ENCODE measurements at places on chromosomes 1 and 21. TPM values are rescaled to one million over a fixed set of nuclear protein-coding genes. Genes with fewer than 3 reads are reported as not detected.

The TEX38 gene
- total RNA-seq, result not detected

The TNFSF4 gene
- total RNA-seq, result not detected

The CASQ1 gene
- total RNA-seq, result not detected

The SLC26A9 gene
- 0.14 TPM for total RNA-seq

The AMY1B gene
- not detected for total RNA-seq

The B3GALT2 gene
- not detected for total RNA-seq

The SPATA17 gene
- 2.1 TPM for total RNA-seq

The SLC45A1 gene
- total RNA-seq, result 10.3 TPM

The POMGNT1 gene
- 48.6 TPM for total RNA-seq

The RGS8 gene
- not detected for total RNA-seq

The FPGT gene
- 6.7 TPM for total RNA-seq

The C1QA gene
- total RNA-seq, result not detected

The SLAMF1 gene
- total RNA-seq, result not detected

The SMIM1 gene
- 1.3 TPM for total RNA-seq

The GREM2 gene
- total RNA-seq, result 0.14 TPM

The TMEM69 gene
- 16.2 TPM for total RNA-seq

The SHISAL2A gene
- 0.28 TPM for total RNA-seq

The ST3GAL3 gene
- total RNA-seq, result 3.2 TPM

The REG4 gene
- not detected for total RNA-seq

The SMG5 gene
- 46.0 TPM for total RNA-seq

The AMY2B gene
- total RNA-seq, result 0.52 TPM

The NEK2 gene
- total RNA-seq, result 44.5 TPM

The SGIP1 gene
- total RNA-seq, result not detected

The SLC22A15 gene
- 0.94 TPM for total RNA-seq

Measured in A549 treated with Mapracorat at 1 μM for 4 hours (cell line).